ENCODE measurements at places on chromosomes 2 and 18. TPM values are rescaled to one million over a fixed set of nuclear protein-coding genes. Genes with fewer than 3 reads are reported as not detected.

GRCh38 chr2:68807821-68808266 is 63.4 kb downstream of the BMP10 start:
- H3K27ac ChIP-seq = no peak overlapping the region
- no peaks in the 10 kb centered on the region for H3K27me3 ChIP-seq
- peaks cover 4% of the 10 kb centered on the region for H3K4me1 ChIP-seq
- no peak overlapping the region for H3K4me3 ChIP-seq
- DNase-seq = no peak
- peaks cover 75% of the 10 kb centered on the region for H3K36me3 ChIP-seq

GRCh38 chr18:62988471-62988870 is 273.1 kb downstream of the PHLPP1 start:
- H3K36me3 ChIP-seq = no peaks in the 10 kb centered on the region
- H3K4me1 ChIP-seq = no peaks in the 10 kb centered on the region
- no peak overlapping the region for H3K27ac ChIP-seq
- no peaks in the 10 kb centered on the region for H3K27me3 ChIP-seq

The TSPYL6 gene
- 0.02 TPM for polyA plus RNA-seq

DNA sequence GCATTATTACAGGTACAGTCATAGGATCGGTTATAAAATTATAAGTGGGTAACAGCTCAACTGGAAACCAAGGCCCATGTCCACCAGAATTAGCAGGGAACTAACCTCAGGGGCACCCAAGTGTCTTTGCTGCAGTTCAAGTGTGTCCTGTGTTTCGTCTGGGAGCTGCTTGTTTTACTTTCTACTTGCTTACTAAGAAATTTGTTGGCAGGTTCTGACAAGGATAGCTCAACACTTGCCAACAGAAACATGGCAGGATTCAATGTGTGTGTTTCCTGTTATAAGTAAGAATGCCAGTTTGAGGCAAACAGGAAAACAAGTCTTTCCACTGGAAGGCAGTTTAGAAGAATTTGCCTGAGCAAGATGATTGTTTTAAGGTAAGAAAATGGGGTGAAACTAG is 104.5 kb downstream of the EPHA4 start:
- no peaks in the 10 kb centered on the region for H3K36me3 ChIP-seq
- H3K27ac ChIP-seq = no peak overlapping the region
- DNase-seq = no peak
- H3K27me3 ChIP-seq = no peaks in the 10 kb centered on the region
- peaks cover 21% of the 10 kb centered on the region for H3K4me1 ChIP-seq

DNA sequence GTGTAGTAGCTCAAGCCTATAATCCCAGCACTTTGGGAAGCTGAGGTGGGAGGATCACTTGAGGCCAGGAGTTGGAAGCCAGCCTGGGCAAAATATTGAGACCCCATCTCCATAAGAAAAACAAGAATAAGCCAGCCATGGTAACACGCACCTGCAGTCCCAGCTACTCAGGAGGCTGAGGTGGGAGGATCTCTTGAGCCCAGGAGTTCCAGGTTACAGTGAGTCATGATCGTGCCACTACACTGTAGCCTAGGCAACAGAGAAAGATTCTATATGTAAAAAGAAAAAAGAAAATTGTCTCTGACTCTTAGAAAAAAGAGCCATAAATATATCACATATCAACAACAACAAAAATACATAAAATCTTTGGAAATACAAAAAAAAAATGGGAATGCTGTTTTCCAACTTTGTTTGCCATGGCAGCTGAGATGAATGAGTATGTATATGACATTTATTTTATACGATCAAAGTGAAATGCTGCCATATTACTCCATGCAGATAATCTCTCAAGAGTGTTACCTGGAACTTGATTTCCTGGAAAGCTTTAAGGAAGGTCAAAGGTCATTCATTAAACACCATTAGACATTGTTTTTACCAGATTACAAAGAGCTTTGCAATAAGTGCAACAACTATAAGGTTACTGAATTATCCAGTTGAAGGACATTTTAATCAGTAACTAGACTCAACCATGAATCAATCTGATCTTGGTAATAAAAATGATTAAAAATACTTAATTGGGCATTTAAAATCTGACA is 19.7 kb upstream of the DAPL1 start:
- no peak for DNase-seq
- H3K36me3 ChIP-seq = no peaks in the 10 kb centered on the region
- H3K4me1 ChIP-seq = no peaks in the 10 kb centered on the region
- no peak overlapping the region for H3K4me3 ChIP-seq
- H3K27me3 ChIP-seq = no peaks in the 10 kb centered on the region
- no peak overlapping the region for H3K27ac ChIP-seq

DNA sequence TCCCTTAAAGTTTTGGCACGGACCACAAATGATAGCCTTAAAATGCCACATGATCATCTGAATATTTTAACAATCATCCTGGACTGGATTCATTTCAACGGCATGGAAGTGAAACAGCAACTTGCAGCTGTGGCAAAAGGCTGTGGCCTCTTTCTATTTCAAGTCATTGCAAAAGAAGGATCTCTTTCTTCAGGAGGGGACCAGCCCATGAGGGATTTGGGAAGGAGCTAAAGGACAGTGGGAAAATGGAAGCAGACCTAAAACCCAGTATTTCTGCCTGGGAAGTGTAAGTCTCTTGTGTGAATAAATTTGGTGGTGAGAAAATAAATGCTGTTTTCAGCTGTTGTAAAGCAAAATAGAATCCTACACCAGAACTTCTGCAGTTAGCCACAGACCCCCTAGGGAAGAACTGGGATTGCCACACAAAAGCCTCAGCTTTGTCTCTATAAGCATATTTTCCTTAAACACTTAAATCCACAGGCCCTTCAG is 107.3 kb upstream of the ZFP36L2 start:
- H3K36me3 ChIP-seq = peaks cover 3% of the 10 kb centered on the region
- peaks cover 8% of the 10 kb centered on the region for H3K4me1 ChIP-seq
- no peak overlapping the region for H3K4me3 ChIP-seq
- DNase-seq = no peak
- H3K27ac ChIP-seq = no peak overlapping the region

The RNF103 gene
- 22.0 TPM for polyA plus RNA-seq

DNA sequence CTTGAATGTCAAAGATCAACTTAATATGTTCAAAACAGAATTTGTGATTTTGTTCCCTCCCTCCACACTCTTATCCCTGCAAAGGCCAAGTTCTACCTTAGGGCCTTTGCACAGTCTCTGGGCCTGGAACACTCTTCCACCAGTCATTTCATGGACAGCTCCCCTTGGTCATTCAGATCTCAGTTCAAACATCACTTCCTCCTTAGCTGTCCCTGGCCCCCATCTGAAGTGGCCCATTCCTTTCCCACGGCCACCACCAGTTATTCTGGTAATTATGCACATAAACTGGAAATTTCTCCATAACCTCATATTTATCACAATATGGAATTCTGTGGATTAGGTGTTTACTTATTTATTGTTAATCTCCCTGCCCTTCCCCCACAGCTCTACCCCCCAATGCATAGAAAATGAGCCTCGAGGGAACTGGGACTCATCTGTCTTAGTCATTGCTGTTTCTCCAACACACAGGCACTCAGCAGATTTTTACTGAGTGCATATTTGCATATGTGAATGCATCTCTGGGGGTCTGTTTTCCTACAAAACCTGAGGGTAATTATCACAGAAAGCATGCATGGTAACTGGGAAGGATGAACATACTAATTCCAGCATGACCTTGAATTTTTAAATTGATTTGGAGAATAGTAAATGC is 35.5 kb upstream of the SPTBN1 start:
- H3K27ac ChIP-seq = no peak overlapping the region
- no peaks in the 10 kb centered on the region for H3K4me1 ChIP-seq
- H3K27me3 ChIP-seq = no peaks in the 10 kb centered on the region
- H3K36me3 ChIP-seq = no peaks in the 10 kb centered on the region
- no peak overlapping the region for H3K4me3 ChIP-seq

GRCh38 chr2:10658914-10659257 is 30.9 kb downstream of the NOL10 start:
- H3K27ac ChIP-seq = no peak overlapping the region
- peaks cover 65% of the 10 kb centered on the region for H3K36me3 ChIP-seq
- no peak overlapping the region for H3K4me3 ChIP-seq
- H3K4me1 ChIP-seq = no peaks in the 10 kb centered on the region

The PKDCC gene
- polyA plus RNA-seq = 25.1 TPM

- no peak overlapping the region for H3K27ac ChIP-seq
- no peaks in the 10 kb centered on the region for H3K36me3 ChIP-seq
- no peaks in the 10 kb centered on the region for H3K27me3 ChIP-seq
- no peak overlapping the region for H3K4me3 ChIP-seq
- no peak for DNase-seq
Observed at GRCh38 chr2:239006622-239007285, 158.9 kb downstream of the TWIST2 start.

- DNase-seq = no peak
- H3K4me1 ChIP-seq = peaks cover 12% of the 10 kb centered on the region
- no peaks in the 10 kb centered on the region for H3K27me3 ChIP-seq
- H3K36me3 ChIP-seq = no peaks in the 10 kb centered on the region
- no peak overlapping the region for H3K4me3 ChIP-seq
- H3K27ac ChIP-seq = no peak overlapping the region
Observed at GRCh38 chr2:241777170-241777685, 606 bp downstream of the GAL3ST2 start.

The HOXD12 gene
- polyA plus RNA-seq = not detected

DNA sequence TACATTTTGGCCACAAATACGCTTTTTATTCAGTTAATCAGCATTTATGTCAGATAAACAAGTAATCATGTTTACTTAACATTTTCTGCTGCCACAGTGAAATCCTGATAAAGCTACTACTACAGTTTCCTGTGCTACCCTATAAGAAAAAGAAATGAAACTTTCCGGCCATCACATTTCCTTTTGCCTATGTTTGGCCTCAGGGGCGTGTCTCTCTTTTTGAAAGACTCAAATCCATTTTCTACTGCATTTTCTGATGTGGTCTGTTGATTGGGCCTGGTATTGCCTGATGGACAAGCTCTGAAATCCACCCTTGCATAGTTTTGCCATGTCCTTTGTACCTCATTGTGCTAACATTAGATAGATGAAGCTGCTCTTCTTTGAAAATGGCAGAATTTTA is 152.6 kb downstream of the AGPS start:
- H3K27ac ChIP-seq = no peak overlapping the region
- H3K4me3 ChIP-seq = no peak overlapping the region
- no peak for DNase-seq
- no peaks in the 10 kb centered on the region for H3K27me3 ChIP-seq
- H3K4me1 ChIP-seq = no peaks in the 10 kb centered on the region

The REG3A gene
- 0.82 TPM for polyA plus RNA-seq

DNA sequence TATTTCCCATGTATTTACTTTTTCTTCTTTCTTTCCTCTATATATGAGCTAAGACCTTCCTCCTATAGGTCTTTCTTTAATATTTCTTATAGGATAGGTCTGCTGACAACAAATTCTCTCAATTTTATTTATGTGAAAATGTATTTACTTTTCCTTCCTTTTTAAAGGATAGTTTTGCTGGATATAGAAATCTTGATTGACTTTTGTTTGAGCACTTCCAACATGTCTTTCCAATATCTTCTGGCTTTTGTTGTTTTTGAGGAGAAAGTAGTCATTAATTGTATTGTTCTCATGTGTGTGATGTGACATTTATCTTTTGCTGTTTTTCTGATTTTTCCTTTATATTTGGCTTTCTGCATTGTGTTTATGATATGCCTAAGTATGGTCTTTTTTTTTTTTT is 28.9 kb upstream of the FBLN7 start:
- H3K4me3 ChIP-seq = no peak overlapping the region
- H3K36me3 ChIP-seq = peaks cover 17% of the 10 kb centered on the region
- no peaks in the 10 kb centered on the region for H3K27me3 ChIP-seq
- no peaks in the 10 kb centered on the region for H3K4me1 ChIP-seq
- DNase-seq = no peak

The MC2R gene
- polyA plus RNA-seq = 0.18 TPM

- H3K4me3 ChIP-seq = no peak overlapping the region
- peaks cover 3% of the 10 kb centered on the region for H3K36me3 ChIP-seq
- no peak for DNase-seq
Observed at GRCh38 chr2:62216113-62216512, 20.2 kb downstream of the B3GNT2 start.

DNA sequence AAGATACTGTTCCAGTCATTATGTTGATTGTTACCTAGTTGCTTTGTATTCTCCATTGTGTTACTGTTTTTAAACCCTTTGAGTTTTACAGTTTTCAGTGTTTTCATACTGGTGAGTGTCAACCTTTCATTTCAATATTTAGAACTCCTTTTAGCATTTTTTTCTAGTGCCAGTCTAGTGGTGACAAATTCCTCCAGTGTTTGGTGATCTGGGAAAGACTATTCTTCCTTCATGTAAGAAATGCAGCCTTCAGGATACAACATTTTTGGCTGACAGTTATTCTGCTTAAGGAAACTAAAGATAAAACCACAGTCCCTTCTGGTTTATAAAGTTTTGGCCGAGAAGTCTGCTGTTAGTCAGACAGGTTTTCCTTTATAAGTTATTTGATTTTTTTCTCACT is 143.8 kb downstream of the ETAA1 start:
- no peak overlapping the region for H3K4me3 ChIP-seq
- no peak overlapping the region for H3K27ac ChIP-seq
- DNase-seq = no peak
- no peaks in the 10 kb centered on the region for H3K27me3 ChIP-seq
- no peaks in the 10 kb centered on the region for H3K4me1 ChIP-seq
- no peaks in the 10 kb centered on the region for H3K36me3 ChIP-seq

DNA sequence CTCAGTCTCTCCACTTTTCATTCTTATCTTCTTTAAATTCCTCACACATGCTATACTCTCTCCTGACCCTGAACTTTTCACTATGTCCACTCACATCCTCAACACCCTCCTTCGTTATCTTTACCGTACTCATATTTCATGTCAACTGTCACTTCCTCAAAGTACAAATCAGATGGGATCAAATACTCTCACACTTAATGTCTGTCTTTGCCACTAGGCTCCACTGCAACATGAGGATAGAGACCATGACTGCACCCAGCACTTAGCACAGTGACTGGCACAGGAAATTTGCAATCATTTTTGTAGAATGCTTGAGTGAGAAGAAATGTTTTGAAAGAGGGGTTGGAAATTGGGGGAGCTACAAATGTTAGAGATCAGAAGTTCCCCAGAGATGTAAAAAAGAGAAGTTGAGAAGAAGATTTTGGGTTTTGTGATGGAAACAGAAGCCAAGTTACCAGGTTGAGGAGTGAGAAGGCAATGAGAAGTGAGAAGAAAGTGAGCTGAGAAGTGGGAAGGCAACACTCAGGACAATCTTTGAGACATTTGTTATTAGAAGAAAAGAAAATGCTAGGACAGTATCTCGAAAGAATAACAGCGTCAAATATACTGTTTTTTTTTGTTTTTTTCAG is 87.0 kb downstream of the CCDC141 start:
- no peak overlapping the region for H3K27ac ChIP-seq
- no peak overlapping the region for H3K4me3 ChIP-seq
- no peaks in the 10 kb centered on the region for H3K4me1 ChIP-seq
- peak; percentile 7 for DNase-seq
- no peaks in the 10 kb centered on the region for H3K27me3 ChIP-seq

GRCh38 chr2:195649629-195650190 is 7.3 kb upstream of the SLC39A10 start:
- no peaks in the 10 kb centered on the region for H3K36me3 ChIP-seq
- DNase-seq = peak; percentile 28
- H3K27ac ChIP-seq = no peak overlapping the region
